ENCODE measurements at places on chromosomes 12 and 14.
A peak's percentile ranks its signal among the peaks of the same experiment; 100 is the strongest.

- no peak for DNase-seq
These were observed 46.2 kb downstream of the AACS start for GRCh38 chr12:125111403-125111802.

DNA sequence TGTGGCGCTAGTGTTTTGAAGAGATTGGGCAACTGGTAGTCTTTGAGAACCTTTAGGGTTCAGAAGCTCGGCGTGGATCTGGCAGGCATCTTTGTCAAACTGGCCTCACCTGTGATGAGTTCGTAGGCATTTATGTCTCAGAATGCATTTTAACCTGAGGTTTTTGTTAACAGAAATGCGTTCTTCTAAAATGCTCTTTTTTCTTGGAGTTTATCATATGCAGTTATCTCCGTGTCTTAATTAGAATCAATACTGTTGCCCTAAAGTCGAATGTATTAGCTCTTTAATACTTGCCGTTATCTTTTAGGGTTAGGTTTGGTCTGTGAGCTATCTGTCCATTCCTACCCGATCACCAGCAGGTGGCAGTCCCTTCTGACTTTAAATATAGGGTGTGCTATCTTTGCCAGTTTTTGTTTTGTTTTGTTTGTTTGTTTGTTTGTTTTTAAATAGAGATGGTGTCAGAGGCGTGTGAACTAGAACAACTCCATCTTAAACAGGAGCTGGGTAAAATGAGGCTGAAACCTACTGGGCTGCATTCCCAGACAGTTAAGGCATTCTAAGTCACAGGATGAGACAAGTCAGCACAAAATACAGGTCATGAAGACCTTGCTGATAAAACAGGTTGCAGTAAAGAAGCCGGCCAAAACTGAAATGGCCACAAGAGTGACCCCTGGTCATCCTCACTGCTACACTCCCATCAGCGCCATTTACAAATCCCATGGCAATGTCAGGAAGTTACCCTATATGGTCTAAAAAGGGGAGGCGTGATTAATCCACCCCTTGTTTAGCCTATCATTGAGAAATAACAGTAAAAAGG is 1.4 kb downstream of the ATF1 start:
- no peak for DNase-seq

GRCh38 chr12:93679308-93679925 is 2.2 kb downstream of the CRADD start:
- no peak for DNase-seq

- DNase-seq = no peak
These were observed 307.2 kb downstream of the CACNA1C start for GRCh38 chr12:2359725-2360629.

GRCh38 chr14:75230140-75230792 is 48.4 kb upstream of the FOS start:
- no peak for DNase-seq

DNA sequence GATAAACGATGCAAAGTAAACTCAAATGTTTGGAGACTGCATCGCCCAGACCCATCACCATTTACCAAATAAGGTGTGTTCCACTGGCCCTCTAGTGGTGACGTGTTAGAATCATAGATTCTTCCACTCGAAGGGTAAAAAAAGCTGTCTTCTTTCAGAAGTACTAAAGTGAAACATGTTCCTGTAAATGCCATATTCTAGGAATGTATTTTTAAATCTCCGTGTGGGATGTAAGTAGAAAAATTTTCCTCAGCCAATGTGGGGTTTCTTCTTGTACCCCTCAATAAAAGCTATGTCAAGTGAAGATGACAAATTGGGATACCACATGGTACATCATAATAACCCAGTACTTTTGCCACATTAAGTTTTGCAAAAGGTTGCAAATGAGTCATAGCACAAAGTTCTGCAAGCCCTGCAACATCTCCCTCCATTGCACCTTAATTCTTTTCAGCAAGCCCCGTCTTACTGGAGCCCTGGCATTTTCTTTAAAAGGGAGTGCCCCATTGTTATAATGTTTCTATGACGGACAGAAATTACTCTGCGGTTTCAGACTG is 100.8 kb downstream of the CCER1 start:
- no peak for DNase-seq

- no peak for DNase-seq
These were observed 1.3 kb downstream of the RASSF3 start for GRCh38 chr12:64611341-64612284.

DNA sequence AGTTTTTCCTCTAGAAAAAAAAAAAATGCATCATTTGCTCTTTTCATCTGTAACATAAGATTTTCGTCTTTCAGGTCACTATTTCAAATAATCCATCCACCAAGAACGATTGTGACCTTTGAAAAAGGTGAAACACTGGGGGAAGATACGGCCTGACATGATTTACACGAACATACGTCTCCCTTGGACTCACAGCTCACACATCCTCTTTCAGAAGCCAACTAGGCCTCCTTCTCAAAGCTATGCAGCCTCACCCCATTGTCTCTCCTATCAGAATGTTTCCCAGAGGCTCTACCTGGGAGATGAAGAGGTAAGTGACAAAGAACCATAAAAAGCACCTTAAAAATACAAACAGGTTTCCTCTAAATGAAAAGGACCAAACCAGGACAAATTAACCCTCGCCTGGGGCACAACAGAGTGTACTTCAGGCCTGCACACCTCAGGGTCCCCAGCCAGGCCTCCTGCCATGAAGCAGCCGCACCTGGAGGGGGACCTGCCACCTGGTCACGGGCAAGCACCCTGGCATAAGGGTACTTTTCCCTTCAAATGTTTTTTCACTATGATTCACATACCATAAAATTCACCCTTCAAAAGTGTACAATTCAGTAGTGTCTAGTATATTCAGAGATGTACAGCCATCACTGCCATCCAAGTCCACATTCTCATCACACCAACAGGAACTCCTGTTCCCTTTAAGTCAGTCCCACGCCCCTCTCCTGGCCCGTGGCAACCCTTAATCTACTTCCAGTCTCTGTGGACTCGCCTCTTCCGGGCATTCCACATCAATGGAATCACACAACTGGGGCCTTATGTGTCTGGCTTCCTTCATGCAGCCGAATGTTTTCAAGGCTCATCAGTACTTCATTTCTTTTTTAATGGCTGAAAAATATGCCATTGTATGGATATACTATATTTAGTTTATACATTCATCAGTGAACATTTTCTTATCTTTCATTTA is 5.4 kb downstream of the SLC15A4 start:
- DNase-seq = no peak

DNA sequence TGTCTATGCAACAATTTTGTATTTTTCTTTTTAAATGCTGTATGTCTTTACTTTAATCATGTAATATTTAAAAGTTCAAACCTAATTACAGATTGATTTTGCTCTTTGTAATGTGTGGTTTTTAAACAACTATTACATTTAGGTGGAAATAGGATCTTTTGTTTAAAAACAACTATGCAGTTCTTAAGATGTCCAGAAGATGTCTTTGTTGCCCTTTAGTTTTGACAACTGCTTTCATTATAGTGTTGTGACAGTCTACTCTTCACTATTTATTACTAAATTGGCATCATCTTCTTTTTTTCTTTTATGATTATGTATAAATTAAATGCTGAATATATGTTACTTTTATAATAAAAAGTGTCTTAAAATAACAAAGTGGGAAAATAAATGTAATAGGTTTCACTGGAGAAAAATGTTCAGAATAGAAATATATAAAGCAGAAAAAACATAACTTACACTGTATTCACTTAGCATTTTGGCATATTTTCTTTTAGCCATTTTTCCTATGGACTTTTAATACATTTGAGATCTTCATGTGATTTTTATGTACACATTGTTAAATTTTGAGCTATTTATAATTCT is 27.1 kb upstream of the PCNX4 start:
- no peak for DNase-seq

DNA sequence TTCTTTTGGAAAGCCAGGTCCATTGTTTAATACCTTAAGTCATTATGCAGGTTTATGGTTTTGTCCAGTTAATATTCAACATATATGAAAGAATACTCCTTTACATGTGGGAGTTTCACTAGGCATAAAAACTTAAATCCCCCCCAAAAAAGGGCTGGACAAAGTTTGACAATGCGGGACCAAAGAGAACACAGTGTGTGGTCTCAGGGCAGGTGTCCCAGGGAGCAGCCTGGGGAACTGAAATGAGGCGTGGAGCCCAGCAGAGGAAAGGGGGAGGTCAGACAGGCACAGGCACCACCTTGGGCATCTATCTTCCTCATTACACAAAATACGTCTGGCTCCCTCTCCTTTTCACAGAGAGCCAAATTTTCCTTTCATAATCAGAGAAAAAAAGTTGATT is 22.5 kb downstream of the PKP2 start:
- DNase-seq = no peak

DNA sequence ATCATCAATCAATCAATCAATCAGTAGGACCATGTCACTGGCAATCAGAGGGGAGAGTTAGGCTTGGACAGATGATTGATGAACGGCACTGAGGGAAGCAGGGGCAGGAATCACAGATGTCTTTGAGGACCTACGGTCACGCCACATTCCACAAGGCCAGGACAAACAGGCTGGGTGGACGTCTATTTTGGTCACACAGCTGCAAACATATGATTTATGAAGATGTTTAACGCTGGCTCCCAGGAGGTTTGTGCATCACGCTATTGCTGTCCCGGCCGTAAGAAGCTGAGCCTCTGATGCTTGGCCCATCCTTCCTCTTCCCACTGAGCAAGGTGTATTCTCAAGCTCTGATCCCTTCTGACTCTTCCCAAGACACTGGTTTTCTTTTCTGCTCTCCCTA is 160.8 kb downstream of the FOXN3 start:
- no peak for DNase-seq

DNA sequence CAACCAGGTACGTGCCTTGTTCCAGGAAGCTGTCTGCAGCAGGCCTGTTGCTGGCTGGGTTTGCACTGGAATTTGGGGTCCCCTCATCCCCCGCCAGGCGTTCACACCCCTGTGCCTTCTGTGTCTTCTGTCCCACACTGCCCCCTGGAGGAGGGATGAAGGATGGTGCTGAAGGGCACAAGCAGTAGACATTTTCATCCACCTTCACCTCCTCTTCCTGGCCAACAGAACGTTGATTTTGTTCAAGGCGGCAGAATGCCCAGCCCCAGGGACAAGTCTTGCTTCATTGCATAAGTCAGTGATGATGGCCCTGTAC is 122.1 kb downstream of the CALM1 start:
- DNase-seq = no peak

DNA sequence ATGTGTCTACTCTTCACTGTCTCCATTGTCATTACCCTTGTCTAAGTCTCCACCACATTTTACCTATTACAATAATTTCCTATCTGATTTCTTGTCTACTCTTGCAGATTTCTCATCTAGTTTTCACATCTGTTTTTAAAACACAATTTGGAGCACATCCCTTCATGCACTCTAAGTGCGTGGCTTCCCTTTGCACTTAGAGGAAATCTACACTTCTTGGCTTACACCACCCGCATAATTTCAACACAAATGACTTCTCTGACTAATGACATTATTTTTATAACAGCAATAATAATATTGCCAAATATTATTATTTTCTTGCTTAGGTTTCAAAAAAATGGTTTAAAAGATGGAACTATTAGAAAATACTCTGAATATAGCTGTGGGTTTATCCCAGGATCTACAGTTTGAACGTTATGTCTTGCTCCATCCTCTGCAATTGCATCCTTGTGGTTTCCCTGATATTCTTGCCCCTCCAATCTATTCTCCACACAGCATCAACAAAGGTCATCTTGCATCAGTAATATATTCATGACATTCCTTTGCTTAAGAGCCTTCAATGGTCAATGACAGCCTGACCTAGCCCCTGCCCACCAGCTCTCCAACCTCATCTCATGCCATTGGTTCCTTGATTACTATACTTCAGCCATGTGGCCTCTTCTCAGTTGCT is 153.7 kb downstream of the SLC25A21 start:
- no peak for DNase-seq

- DNase-seq = peak; percentile 91
These were observed 91.6 kb downstream of the LRRC74A start for GRCh38 chr14:76917745-76918255.

- no peak for DNase-seq
These were observed 187.2 kb downstream of the TMTC2 start for GRCh38 chr12:82873951-82874350.

DNA sequence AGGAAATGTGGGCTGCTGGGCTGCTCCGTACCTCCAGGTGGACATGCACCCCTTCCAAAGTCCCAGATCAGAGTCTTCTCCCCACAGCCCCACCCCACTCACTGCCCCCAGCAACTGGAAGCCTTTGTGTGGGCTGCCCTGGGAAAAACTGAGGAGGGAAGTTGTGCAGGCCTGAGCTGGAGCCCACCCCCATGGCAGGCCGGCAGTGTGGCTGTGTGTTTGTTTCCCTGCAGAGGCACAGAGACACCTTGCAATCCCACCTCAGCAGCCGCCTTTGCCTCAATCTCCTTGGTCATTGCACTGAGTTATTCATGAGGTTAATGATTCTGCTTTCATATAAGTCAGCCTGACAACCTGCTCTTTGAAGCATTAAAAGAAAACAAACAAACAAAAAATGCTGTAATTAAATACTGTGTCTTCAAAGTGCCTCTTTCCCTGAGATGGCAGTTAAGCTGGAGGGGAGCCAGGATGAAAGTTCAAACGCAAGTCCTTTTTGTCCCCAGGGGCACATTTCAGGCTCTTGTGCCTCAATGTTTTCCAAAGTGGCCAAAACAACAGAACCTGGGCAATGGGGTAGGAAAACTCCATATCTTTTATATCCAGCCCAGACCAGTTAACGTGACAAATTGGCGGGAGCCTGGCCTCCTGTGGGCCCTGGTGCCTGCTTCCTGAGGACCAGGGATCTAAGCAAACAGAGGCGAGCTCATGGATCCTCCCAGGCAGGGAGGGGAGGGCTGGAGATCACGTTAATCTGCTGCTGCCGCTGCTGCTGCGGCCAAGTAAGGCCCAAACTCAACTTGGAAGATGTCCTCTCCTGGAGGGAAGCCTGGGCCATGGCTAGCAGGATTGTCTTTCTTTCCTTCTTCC is 51.9 kb upstream of the TSPAN11 start:
- DNase-seq = peak; percentile 65

DNA sequence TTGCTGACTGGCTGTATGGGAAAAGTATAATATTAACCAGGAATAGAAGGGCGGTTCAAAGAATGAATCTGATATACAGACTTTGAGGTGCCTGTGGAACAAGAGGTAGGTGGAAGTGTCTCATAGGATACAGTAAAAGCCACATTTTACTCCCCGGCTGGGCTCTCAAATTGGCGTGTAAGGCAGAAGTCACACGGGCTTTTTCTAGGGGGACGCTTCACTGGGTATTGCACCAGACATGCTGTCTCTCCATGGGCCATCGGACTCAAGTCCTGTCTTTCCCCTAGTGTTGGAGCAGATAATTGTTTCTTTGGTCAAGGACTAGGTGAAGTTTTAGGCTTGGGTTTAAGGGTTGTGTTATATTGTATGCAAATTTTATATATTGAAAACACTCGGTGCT is 9.1 kb downstream of the TMCC3 start:
- DNase-seq = no peak

- no peak for DNase-seq
These were observed 314.7 kb upstream of the ATP2B1 start for GRCh38 chr12:90023207-90023900.

GRCh38 chr12:115451780-115452736 is 768.1 kb upstream of the TBX3 start:
- DNase-seq = no peak

GRCh38 chr14:68476212-68477109 is 316.4 kb downstream of the ZFP36L1 start:
- no peak for DNase-seq

All from NCI-H187 treated with DMSO at 0.1 percent for 48 hours (cell line).